Fibroblast of skin of scalp (primary cell): ENCODE measurements at places on chromosomes 2 and 18.

- no peak for DNase-seq
Observed at GRCh38 chr2:116489944-116490343, 1324.5 kb upstream of the DDX18 start.

DNA sequence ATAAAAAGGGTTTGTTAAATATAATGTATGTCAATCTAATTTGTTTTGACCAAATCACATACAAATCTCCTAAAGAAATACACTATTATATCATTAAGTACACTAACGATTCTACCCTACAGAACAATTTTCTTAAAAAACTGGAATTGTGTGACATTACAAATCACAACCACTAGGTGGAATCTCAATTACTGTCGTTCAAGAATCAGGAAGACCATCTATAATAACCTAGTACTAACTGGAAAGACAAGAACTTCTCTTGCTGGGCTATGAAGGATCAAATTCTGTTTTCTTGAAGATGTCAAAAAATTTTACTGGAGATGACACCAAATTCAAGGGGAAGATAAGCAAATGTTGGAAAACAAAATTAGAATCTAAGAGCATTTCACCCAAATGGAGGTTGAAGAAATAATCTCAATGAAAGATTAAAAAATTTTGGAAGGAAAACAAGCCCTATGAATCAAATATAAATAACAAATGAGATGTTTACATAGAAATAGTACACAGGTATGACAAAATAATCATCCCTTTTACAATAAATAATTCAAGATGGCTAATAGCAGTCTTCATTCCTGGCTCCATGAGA lies 110.9 kb downstream of the STK39 start:
- peak; percentile 38 for DNase-seq

GRCh38 chr2:32947076-32947483 lies 327 bp downstream of the LTBP1 start:
- DNase-seq: no peak

DNA sequence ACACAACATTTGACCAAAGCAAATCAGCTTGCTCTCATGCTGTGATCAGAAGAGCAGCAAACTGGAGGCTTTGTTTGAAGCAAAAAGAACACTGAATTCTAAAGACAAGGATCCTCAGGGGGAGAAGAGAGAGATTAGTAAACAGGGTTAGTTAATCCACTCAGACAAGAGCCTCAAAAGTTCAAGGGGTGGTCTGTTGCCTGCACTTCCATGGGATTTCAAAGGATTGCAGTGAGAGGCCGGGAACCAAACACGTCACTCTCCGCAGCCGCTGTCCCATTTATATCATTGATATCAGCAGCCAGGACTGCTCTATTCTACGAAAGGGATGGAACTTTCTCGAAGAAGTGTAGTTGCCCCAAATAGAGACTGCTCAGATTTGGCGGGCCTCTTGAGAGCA lies 97.8 kb upstream of the SP3 start:
- DNase-seq: no peak

DNA sequence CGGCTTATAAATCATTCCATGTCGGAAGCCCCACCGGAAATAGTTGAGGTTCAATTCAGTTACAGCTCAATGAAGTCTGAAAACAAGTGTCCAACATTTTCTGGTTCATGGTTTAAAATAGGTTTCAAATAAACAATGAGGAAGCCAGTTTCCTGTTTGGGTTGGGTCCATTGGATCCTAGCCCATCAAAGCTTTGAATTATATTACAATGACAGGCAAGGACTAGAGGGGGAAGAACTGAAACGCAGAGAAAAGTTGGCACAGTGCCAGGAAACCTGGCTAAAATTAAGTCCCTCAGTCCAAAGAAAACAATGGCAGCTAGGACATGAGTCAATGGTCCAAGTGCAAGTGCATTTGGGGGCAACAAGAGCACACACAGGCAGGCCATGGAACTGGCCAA lies 32.0 kb downstream of the SLC14A1 start:
- peak; percentile 50 for DNase-seq

DNA sequence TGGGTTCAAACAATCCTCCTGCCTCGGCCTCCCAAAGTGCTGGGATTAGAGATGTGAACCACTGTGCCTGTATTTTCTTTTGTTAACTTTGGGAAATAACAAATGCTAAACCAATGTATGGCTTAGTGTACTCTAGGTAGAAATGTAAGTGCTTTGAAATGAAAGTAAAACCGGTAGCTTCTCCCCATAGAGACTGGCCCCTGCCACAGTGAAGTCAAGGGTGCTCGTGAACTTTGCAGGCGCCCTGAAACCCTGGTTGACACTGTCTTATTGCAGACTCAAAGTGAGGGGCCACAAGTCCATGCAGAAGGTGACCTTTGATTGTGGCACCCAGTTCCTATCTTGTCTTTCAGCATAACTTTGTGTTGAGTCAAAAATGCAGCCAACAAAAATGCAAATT lies 24.2 kb upstream of the MTCL1 start:
- no peak for DNase-seq

DNA sequence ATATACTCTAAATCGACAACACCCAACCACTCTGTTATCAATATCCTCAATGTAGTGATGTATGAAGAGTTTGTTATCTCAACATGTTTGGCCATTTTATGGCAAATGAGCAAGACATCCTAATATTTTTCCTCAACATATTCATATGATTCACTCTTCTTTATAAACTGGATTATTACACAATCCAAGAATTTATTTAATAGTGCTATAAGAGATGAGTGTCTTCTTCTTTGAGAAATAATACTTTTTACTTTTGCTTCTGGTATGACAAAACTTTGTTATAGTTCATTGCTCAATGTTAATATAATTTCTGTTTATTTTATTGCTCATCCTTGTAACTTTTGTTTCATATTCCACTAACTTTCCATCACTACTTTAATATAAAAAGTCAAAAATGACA lies 44.3 kb downstream of the SCN9A start:
- peak; percentile 5 for DNase-seq

DNA sequence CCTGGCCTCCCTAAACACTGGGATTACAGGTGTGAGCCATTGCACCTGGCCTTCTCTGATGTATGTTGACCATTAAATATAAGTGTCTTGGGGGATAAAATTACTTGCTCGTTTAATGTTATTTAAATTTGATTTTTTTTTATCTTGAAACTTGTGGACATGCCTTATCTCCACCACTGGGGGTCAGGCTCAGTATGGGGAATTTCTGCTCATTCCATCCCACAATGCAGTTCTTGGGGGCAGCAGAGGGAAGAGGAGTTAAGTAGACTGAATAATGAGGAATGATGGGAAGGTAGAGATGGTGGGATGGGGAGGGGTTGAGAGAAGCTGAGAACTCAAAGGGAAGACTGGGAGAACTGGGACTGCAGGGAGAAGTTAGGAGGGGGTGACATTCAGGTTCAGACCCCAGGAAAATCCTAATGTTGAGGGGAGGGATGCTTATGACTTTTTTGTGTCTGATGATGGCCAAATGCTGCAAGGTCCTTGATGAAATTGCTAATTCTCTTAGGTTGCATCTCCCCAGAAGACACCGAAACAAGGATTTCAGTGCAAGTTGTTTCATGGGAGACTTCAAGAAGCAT lies 174.2 kb downstream of the MIB1 start:
- peak; percentile 42 for DNase-seq
